ENCODE measurements at places on chromosomes 1 and 21.

DNA sequence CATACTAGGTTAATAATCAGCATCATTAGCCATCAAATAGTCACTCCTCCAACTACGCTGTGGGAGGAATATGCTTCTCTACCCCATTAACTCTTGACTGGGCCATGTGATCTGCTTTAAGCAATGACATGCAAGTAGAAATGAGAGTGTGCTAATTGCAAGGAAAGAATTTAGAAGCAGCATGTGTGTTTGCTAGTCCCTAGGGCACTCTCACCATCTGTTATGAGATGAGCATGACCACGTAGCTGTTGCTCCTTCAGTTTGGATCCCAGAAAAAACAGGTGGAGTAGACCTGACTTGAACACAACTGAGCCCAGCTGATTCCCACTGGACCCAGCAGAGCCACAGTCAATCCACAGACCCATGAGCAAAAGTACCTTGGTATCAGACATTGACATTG, 19.7 kb upstream of the RGS7 start:
- DNase-seq: peak; percentile 59

GRCh38 chr1:207824691-207825408, 73.0 kb downstream of the CD46 start:
- no peak for DNase-seq

DNA sequence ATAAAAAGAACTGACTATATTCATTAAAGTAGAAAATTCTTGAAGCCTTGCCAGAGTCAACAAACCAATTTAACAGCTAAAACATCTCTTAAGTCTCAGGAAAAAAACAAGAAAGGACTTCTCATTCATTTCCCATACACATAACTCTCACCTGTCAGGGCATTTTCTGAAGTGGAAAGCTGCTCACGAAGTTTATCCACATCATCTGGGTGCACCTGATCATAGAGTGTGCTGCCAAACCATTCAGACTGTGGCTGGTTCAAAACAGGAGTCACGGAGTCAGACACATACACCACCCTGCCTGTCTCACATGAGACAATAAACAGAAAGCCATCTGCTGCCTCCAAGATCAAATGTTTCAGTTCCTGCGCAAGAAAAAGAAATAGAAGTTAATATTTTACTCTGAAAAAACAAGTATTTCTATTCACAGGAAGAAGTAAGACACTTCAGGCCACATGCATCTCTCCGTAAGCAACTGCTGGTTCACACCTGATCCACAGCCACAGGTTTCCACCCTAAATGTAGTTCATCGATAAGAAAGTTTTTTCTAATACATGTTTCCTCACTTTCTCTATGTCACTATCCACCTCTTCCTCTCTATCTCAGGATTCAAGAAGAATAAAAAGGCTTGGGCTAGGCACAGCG, 28.2 kb upstream of the CTSK start:
- no peak for DNase-seq

- peak; percentile 47 for DNase-seq
These were observed 10.9 kb downstream of the ERRFI1 start for GRCh38 chr1:8015036-8015808.

DNA sequence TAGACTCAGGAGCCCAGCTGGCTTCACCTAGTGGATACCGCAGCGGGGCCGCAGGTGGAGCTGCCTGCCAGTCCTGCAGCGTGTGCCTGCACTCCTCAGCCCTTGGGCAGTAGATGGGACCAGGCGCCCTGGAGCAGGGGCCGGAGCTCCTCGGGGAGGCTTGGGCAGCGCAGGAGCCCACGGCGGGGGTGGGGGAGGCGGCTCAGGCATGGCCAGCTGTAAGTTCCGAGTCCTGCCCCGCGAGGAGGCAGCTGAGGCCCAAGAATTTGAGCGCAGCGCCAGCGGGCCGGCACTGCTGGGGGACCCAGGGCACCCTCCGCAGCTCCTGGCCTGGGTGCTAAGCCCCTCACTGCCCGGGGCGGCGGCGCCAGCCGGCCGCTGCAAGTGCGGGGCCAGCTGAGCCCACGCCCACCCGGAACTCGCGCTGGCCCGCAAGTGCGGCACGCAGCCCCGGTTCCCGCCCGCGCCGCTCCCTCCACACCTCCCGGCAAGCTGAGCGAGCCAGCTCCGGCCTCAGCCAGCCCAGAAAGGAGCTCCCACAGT, 30.9 kb downstream of the UTP25 start:
- DNase-seq: no peak

GRCh38 chr21:41763398-41763931, 3.4 kb downstream of the RIPK4 start:
- no peak for DNase-seq

DNA sequence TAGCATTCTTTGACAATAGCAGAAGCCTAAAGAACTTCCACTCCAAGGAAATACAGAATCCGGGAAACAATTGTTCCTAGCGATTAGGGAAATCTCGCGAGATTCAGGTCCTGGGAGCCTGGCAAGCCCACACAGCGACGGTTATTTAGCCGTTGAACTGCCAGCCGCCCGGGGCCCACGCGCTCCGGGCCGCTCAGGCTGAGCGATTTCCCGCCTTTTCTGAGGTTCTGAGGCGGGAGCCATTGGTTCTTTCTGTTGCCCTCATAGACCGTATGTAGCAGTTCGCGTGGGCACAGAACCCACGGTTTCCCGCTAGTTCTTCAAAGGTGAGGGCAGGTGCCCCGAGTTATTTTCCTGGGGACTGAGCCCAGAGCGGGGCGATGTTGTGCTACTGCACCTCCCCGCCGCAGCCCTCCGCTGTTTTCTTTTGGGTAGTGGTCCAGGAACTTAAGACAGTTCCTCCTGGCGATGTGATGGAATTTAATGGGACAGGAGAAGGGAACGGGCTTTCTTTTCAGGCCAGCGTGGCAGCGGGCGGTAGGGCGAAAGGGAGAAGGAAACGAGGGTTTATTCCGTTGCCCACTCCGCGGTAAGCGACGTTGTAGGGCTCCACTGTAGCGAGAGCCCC, at the start of gene SYCP1:
TSS of gene SYCP1 (plus strand) at position 171 of the 628 bp plus-strand sequence. CDS start 602 bp downstream, outside the sequence.
- no peak for DNase-seq

GRCh38 chr1:228373004-228373680, 33.5 kb downstream of the TRIM11 start:
- DNase-seq: no peak

DNA sequence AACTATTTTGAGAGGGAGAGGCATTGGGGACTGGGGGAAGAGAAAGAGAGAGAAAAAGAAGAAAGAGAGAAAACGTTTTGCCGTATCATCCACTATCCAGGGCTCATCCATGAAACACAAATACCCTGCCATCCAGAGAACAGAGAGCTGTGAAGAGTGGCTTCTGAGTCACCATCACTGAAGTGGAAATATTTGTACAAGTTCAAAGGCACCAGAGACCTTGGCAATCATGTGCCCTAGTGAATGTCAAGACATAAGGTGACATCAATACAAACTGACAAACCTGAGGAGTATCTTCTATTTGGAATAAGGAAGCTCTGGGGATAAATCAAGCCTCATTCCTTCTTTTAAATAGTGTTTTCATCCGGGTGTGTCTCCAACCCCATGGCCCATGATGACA, 197.2 kb upstream of the PROX1 start:
- no peak for DNase-seq

- DNase-seq: no peak
These were observed 115.7 kb downstream of the DPYD start for GRCh38 chr1:97805093-97805492.

DNA sequence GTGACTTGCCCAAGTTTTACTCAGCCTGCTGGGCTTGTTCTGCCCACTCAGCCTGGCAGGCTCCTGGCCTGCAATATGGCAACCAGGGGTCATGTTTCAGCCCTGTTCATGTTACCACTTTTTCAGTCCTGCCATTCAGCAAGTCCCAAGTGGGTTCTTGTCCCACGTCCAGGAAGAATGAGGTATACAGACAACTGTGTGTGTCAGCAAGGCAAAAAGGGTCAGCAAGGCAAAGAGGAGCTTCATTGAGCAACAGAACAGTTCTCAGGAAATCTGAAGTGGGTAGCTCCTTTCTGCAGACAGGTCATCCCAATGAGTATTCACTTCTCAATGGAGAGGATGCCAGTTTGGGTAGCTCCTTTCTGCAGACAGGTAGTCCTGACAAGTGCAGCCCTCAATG, 1233.3 kb upstream of the B3GALT2 start:
- no peak for DNase-seq

GRCh38 chr1:154179946-154180687, 11.8 kb downstream of the TPM3 start:
- no peak for DNase-seq

DNA sequence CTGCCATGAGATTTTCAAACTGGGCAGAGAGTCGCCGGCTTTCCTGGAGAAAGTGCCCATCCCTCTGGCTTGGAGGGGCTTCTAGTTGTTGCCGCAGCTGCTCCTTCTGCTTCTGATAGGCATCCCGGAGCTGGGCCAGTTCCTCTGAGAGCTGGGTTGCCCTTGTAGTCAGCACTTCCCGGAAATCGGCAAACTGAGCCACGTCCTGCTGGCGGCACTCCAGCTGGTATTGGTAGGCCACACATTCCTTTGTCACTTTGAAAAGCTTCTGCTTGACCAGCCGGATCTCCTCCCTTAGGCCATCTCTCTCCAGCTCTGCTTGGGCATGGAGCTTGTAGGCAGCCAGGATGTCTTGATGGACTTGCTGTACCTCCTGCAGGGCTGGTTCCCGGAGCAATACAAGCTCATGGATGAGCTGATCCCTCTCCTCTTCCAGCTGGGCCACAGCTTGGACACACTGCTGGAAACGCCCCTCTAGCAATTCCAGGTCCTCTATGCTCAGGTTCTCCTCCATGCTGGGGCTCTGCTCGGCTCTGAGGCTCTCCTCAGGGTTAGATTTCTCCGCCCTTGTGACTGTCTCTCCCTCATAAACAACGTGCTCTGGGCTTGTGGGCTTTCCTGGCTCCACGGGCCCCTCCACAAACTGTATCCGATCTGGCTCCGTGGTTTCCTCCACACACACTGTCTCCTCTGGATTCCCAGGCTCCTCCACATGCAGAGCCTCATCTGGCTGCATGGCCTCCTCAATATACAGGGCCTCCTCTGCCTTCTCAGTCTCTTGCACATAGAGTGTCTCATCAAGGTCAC, 7.3 kb downstream of the SYNC start:
- DNase-seq: no peak

DNA sequence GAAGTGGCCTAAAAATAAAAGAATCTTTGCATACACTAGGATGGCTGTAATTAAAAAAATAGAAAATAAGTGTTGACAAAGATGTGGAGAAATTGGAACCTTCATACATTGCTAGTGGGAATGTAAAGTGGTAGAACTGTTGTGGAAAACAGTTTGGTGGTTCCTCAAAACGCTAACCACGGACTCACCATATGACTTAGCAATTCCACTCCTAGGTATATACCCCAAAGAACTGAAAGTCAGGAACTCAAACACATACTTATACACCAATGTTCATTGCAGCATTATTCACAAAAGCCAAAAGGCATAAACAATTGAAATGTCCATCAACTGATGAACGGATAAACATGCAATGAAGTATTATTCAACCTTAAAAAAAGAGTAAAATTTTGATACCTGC, 10.8 kb upstream of the HMGCL start:
- DNase-seq: no peak

- no peak for DNase-seq
These were observed 3.8 kb upstream of the LRRC47 start for GRCh38 chr1:3799976-3800685.

DNA sequence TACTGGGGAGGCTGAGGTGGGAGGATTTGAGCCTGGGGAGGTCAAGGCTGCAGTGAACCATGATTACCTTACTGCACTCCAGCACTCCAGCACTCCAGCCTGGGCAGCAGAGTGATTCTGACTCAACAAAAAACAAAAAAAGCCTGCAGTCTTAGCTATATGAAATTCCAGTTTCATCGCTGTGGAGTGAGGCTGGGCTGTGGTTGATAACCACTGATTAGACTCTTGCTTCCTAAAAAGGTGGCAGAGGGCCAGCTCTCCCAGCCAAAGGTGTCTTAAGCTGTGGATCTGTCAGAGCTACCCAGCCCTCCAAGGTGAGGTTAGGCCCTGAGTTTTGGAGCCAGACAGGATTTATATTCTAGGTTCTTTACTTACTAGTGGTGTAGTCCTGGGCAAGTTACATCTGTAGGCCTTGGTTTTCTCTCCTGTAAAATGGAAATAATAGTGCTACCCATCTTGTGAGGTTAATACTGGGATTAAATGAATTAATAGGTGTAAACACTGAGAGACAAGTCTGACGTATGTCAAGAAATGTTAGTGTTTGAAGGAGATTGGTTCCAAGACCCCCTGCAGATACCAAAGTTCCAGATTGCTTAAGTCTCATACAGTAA, 35.9 kb downstream of the TMCC2 start:
- DNase-seq: peak; percentile 46

DNA sequence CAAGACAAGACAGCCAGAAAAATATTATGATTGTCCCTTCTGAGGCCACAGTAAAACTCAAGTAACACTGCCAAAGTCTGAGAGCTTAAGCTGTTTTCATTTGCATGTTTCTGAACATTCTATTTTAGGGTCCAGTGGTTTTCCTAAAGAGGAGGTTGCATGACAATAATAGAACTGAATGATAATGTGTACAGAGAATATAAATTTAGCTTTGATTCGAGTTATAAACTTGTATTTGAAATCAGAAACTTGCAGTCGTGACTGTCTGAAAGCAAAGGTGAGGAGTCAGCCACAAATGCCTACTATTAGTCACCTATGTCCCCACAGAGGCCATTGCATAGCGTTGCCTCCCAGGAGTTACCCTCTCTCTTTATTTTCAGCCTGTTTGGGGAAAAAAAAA, 363.1 kb upstream of the ADGRL2 start:
- DNase-seq: no peak

- DNase-seq: peak; percentile 88
These were observed 27.4 kb upstream of the CTPS1 start for GRCh38 chr1:40951943-40952743.

DNA sequence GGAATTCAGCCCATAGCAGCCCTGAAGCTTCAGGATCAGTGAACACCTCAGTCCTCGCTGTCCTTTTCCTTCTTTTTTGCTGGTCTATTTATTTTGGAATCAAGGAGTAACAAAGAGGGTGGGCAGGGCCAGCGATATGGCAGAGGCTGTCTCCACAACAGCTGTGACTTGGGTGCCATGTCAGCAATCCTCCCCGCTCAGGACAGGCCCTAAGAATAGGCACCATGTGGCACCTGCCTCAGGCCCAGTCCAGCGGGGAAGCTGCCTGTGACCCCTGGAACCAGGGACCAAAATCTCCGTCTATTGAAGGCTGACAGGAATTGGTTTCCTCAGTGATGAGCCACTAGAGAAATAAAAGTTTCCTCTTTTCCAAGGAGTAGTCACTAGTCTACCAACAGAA, 58.6 kb upstream of the TNR start:
- DNase-seq: no peak
